ENCODE measurements at places on chromosomes 1 and 21. TPM values are rescaled to one million over a fixed set of nuclear protein-coding genes. Genes with fewer than 3 reads are reported as not detected.

GRCh38 chr1:245751726-245752470 lies 597.1 kb downstream of the KIF26B start:
- no peak for DNase-seq

DNA sequence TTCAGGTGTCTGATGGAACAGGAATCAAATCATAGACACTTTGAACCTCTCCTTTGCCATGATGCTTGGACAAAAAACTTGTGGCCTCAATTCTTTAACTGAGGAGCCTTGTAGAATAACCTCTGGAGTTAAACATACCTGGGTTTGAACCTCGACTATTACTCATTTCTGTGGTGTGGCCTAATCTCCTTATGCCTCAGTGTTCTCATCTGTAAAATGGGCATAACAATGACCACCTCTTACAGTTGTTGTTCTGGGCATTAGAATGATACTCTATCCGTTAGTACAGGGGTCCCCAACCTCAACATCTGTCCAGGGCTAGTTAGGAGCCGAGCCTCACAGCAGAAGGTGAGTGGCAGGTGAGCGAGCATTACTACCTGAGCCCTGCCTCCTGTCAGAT lies 137.2 kb downstream of the ROR1 start:
- no peak for DNase-seq

DNA sequence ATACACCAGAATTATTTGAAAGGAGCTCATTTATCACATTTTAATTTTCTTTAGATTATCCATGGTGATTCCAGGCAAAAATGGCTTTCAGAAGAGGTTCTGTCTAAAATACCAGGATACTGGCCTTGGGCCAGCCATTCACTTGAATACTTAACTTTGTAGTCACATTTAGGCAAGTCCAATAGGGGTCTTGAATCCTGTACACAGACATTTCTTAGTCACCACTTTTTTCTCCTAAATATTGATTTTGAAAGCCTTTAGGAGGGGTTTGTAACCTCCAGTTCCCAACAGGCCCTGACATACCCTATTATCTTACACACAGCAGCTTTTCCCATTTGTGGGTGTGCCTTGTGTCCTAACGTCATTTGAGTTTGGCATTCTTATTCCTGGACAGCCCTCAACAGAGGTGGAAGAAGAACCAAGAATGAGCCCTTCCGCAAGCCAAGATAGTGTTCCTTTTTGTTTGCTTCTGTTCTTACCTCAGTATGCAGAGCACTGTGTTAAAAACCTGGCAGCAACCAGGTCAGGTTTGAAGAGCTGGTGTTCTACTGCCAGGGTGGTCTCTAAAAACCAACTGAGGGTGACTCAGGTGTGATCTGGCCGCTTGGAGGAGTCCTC lies 19.5 kb downstream of the MAP3K7CL start:
- DNase-seq, result no peak

- DNase-seq, result no peak
Measured at GRCh38 chr1:182682898-182683501, 1.4 kb downstream of the RGS8 start.

- DNase-seq, result no peak
Measured at GRCh38 chr1:79478160-79478559, 471.6 kb upstream of the ADGRL4 start.

- no peak for DNase-seq
Measured at GRCh38 chr1:107776900-107777663, 187.9 kb downstream of the VAV3 start.

DNA sequence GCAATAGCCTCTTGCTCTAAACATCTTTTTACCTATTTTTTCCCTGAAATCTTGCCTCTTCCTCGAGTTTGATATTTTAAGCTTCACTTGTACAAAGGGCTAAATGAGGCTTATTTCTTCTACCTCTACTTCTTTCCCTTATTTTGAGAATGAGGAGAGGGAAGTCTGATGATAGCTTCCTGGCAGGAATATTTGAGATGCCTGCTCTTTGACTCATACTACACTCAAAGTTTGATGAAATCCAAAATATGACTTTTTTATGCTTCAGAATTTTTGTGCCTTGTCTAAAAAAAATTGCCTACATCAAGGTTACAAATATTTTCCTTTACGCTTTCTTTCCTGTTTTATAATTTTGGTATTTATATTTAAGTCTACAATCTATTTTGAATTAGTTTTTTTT lies 624.4 kb upstream of the PLXNA2 start:
- no peak for DNase-seq

DNA sequence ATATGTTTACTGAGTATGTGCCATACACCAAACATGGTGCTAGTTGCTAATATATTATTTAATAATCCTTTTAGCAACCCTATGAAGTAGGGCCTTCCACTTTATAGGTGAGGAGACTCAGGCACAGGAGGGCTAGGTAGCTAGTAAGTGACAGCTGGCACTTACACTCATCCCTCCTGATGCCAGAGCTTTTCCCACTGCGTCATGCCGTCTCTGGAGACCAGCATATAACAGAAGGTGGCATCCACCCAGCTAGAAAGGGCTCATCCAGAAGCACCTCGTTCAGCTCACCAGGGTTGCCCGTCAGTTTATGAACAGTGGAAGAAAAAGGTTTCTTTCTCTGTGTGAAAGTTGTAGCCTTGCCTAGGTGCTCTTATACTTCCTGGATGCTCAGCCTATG lies 108.9 kb downstream of the NOS1AP start:
- DNase-seq, result no peak

DNA sequence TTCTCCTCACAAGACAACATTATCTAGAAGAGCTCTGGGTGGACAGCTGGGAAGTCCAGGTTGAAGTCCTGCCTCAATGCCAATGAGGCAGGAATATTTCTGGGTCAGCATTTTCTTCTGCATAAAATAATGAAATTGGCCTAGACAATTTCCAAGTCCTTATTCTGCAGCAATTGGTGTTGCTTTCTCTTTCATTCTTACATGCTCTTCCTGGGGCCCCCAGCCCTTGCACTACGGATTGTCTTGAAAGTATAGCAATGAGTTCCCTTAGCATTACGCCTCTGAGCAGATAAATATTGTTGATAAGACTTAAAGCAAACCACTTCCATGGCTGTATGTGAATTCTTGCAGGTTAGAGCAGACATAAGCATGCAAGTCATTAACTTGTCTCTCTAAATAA lies 188.5 kb downstream of the TGFBR3 start:
- peak; percentile 50 for DNase-seq

DNA sequence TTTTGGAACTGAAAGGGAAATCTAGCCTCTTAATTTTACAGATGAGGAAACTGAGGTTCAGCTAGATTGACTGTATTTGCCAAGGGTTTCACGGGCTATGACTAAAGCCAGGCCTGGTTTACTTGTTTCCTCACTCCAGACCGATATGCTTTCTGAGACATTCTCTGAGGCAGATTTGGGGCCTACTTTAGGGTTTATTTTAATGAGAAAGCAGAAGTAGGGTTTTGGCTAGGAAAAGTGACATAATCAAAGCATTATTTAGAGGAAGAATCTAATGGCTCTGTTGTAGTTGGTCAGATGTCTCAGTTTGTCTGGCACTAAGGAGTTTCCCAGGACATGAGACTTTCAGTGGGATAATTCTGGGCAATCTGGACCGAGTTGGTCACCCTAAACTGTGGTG lies 1.5 kb upstream of the RPTN start:
- DNase-seq, result no peak

DNA sequence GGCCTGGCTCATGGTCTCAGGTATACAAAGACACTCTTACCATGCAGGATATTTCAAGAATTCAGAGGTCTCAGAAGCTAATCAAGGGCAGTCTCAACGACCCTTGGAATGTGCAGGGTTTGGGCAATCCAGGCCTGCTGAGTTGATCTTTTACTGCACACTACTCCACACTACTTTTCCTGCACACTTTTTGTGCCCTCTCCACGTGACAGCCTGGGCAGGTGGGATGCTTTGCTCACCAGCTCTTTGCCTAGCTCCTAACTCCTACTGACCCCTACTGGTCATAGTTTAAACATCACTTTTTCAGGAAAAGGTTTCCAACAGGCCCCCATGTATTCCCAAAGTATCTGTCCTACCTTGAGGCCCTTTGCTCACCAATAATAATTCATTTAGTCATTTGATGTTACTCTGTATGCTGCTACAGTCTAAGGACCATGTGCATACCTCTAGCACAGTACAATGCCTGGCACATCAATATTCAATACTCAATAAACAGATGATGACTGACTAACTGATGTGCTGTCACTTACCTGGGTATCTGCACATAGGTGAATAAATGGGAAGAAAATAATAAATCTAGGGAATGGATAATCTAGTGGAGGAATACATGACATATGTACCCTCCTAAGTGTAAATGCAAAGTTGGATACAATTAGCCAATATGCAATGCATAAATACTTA lies 9.6 kb downstream of the DUSP23 start:
- no peak for DNase-seq

DNA sequence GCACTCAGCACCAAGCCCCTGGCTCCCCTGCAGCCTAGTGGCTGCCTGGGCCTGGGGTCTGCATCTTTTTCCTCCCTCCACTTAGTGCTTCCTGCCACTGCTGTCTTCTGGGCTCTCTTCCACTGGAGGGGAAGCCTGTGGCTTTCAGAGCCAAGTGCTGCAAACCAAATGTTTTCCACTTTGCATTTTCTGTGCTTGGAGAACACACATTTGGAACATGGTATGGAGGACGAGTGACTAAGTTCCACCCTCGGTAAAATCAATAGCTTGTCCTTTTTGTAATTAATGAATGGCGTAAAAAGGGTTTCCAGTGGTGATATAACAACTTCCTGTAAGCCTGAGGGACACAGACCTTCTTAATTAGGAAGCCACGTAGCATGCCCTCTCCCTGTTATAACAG lies 10.1 kb upstream of the GPR153 start:
- no peak for DNase-seq

DNA sequence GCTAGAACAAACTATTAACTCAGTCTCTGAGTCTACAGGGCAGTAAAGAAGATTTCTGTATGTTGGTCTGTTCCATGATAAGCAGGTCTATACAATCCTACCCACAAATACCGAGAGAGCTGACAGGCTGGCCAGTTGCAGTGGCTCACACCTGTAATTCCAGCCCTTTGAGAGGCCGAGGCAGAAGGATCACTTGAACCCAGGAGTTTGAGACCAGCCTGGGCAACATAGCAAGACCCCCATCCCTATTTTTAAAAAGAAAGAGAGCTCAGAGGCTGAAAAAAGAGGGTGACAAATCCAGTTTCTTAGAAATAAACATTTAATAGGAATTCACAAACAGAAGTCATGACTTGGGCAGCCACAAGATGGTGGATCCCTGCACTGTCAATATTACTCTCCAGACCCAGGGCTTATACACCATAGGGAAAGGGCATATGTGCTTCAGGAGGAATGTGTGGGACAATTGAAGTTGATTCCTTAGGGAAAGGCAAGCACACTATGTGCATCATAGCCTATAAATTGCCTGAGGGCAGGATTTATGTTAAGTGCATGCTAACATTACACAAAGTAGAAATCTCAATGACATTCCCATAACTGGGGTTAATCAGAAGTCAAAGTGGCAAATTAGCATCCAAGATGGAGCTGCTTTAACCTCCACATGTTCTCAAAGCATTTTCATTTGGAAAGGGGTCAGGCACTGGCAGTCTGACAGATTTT lies 66.8 kb downstream of the SLC16A1 start:
- DNase-seq, result no peak

GRCh38 chr1:159921700-159922504 lies 3.4 kb downstream of the TAGLN2 start:
- peak; percentile 26 for DNase-seq

DNA sequence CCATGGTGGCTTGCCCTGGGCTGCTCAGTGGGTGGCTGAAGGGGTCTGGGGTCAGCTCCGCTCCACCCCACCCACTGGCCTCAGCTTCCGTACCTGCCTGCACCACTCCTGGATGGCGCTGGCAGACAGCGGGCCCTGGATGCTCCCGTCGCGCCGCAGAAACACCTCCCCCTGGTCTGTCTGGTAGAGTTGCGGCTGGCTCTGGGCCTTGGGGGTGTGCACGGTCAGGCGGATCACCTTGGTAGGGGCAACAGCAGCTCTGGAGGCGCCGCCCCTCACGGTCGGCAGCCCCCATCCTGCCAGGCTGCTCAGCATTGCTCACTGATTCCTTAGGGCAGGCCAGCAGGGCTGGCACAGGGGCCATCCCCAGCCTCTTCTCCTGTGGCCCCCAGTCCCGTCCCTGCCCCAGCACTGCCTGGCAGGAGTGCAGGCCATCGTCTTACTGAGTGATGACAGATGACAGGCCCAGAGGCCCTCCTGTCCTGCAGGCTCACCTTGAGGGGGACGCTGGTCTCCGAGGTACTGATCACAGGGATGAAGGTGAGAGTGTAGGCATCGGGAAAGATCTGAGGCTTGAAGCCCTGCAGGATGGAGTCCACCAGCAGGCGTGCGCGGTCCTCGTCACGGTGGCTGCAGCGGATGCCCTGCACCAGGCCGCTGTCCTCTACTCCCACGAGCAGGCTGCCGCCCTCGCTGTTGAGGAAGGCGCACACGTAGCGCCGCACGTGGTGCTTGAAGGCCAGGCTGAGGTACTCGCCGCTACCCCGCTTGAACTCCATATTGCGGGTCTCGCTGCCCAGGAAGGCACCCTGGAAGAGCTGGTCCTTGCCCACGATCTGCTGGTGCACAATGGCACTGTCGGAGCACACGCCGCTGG lies 4.1 kb downstream of the SLFNL1 start:
- no peak for DNase-seq

GRCh38 chr1:218673170-218673569 lies 328.0 kb downstream of the TGFB2 start:
- no peak for DNase-seq

- DNase-seq, result no peak
Measured at GRCh38 chr1:8228253-8228652, 89.7 kb upstream of the SLC45A1 start.

GRCh38 chr1:12272770-12273169 lies 42.9 kb downstream of the VPS13D start:
- DNase-seq, result no peak

- DNase-seq, result no peak
Measured at GRCh38 chr1:117985973-117986372, 56.4 kb downstream of the WDR3 start.

Gene ALDH4A1
- 3.9 TPM for total RNA-seq

Gene SYCP1
- total RNA-seq, result not detected

Gene NPHS2
- not detected for total RNA-seq

Gene UBAP2L
- total RNA-seq, result 247 TPM

Gene MAP3K21
- 1.6 TPM for total RNA-seq

Gene NCDN
- 36.0 TPM for total RNA-seq

Gene BEND5
- 42.3 TPM for total RNA-seq

Gene PHF13
- total RNA-seq, result 10.9 TPM

Gene LEFTY1
- 0.39 TPM for total RNA-seq

Gene KCNK2
- not detected for total RNA-seq

Gene SHISAL2A
- 13.7 TPM for total RNA-seq

Gene ALX3
- not detected for total RNA-seq

Gene LCE3E
- total RNA-seq, result not detected

Gene RABIF
- 8.4 TPM for total RNA-seq

Gene EXTL1
- not detected for total RNA-seq

Gene FAM163A
- not detected for total RNA-seq

Gene PTAFR
- 0.22 TPM for total RNA-seq

Gene SPATA17
- total RNA-seq, result not detected

Gene ALDH9A1
- total RNA-seq, result 41.3 TPM

Gene YBEY
- total RNA-seq, result 14.3 TPM

Gene TINAGL1
- not detected for total RNA-seq
